ENCODE measurements at places on chromosomes 12 and 14. TPM values are rescaled to one million over a fixed set of nuclear protein-coding genes. Genes with fewer than 3 reads are reported as not detected.
A peak's percentile ranks its signal among the peaks of the same experiment; 100 is the strongest.

DNA sequence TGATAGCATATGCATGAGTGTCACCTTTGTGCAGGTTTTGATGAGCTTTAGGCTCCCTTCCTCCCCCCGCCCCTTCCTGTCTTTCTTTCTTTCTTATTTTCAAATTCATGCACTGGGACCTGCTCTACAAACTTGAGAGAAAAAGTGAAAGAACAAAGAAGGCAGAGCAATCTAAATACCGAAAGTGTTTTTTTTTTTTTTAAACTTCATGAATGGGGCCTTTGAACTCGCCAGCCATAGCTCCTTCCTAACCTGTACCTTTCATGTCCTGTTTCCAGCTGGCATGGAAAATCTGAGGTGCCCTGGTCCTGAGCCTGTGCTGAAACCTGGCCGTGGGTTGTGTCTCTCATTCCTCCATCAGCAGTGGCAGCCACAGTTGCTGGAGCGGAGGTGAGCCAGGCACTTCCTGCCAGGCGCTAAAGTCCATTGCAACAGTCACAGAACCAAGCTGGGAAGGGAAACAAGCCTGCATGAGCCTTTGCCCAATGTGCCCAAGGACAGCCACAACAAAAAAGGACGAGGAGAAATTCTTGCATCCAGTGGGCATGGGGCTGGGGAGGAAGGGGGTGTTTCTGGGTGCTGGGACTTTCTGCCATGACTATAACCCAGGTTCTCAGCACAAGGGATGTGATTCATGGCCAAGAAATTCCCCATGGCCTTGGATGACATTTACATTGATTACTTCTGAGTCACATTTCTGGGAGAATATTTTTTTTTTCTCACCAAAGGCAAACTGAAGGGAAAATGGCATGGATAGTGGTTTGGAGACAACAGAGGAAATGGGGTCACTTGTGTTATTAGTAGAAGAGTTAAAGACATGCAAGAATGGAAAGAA is 102.7 kb downstream of the TMEM30B start:
- peak; percentile 27 for DNase-seq

GRCh38 chr14:88322504-88323085 is 474 bp downstream of the KCNK10 start:
- no peak for DNase-seq

GRCh38 chr14:68569970-68570409 is 222.9 kb downstream of the ZFP36L1 start:
- DNase-seq: no peak

DNA sequence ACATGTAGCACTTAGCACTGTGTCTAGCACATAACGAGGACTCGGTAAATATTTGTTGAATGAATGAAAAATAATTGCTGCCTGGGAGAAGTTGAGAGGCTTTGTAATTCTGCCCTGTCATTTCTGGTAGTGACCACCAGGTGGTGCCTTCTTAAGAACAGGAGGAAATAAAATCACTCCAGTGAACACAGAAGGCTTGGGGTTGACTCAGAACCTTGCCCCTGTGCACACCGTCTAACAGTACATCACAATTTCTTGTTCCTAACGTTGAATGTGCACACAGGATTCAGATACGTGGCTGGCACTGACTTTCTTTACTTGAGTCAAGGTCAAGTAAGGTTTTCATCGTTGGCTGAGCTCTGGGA is 91.8 kb downstream of the RGS6 start:
- DNase-seq: peak; percentile 38

DNA sequence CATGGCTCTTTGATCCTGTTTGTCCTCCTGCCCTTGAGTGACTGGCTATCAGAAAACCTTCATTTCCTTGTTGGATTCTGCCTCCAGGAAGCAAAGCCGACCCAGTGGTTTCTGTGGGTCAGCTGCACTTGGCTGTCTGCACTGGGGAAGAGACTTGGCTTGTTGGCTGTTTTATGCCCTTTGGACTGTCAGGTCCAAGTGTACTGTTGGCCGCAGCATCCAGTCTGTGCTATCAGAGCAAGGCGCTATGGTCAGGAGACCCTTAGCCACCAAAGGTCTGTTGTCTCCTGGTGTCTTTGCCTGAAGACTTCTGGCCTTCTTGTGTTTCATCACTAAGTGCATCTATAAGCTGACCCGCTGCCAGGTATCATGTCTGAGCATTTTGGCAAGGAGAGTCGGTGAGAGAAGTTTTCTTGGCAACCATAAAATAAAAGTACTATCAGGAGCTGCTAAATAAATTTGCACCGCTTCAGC is 177.4 kb upstream of the HIF1A start:
- DNase-seq: no peak

GRCh38 chr14:25050269-25051150 is 563 bp upstream of the STXBP6 start:
- DNase-seq: no peak

DNA sequence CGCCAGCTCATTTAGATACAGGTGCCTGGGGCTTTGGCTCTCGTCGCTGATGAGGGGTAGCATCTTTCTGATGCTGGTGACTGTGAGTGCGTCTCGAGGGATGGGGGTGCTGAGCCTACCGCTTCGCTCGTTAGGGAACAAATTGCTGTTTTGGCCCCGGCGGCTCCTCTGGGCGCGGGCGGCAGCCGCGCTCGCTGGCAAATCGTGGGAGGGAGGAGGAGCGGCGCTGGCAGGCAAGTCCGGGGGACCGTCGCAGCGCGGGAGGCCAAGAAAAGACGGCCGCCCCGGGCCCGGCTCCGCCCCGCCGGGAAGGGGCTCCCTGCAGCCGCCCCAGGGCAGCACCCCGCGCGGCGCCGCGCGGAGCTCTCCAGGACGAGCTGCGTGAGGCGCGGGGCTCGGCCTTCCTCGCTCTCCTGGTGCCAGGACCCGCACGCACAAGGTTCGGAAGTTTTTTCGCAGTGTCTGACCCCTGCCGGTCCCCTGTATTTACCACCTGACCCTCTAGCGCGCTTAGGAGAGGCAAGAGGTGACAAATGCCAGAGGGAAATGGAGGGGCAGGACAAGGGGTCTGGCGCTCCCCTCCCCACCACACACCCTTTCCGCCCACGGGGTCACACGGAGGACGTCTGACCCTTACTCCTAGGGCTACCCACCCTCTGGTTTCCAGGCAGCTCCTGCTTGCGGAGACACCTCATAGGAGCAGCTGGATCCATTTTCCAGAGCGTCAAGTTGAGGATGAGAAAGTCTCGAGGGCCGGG is 899 bp upstream of the KCNH3 start:
- DNase-seq: no peak

- DNase-seq: no peak
Observed at GRCh38 chr12:111482462-111482861, 76.7 kb downstream of the SH2B3 start.

DNA sequence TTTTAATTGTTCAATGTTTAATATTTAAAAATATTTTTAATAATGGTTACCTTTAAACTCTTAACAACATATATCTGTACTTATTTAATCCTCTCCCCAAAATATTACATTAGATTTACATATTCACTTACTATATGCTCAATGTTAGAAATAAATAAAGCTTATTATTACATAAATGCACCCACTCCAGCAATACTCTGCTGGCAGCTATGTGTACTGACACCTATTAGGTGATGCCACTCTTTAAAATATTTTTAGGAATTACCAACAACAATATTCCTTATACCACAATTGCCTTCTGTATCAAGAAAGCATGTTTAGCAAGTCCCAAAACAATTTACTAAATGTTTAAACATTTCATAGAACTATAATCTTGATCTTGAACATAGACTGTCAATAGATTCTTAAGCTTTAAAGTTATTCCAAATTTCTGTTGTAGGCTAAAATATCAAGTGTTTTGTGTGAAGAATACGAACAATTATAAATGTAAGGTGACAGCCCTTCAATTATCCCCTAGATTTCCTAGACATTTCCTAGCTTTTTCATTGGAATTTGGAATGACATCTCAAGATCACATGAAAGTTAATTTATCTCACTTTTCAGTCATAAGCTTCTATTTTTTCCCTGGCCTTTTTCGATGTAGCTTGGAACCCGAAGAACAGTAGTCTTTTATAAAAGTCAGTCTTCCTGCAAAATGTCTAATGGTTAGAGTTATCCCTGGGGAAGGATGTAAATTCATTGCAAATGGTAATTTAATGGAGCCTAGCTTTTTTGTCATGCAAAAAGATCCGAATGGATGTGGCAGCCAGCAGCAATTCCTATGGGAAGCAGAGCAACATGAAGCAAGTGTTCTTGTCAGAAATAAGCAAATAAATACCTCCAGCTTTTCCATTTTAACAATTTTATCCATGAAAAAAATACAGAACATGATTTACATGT is 907.5 kb upstream of the ATXN7L3B start:
- no peak for DNase-seq

- DNase-seq: no peak
Observed at GRCh38 chr12:122202017-122202416, 1.5 kb upstream of the B3GNT4 start.

DNA sequence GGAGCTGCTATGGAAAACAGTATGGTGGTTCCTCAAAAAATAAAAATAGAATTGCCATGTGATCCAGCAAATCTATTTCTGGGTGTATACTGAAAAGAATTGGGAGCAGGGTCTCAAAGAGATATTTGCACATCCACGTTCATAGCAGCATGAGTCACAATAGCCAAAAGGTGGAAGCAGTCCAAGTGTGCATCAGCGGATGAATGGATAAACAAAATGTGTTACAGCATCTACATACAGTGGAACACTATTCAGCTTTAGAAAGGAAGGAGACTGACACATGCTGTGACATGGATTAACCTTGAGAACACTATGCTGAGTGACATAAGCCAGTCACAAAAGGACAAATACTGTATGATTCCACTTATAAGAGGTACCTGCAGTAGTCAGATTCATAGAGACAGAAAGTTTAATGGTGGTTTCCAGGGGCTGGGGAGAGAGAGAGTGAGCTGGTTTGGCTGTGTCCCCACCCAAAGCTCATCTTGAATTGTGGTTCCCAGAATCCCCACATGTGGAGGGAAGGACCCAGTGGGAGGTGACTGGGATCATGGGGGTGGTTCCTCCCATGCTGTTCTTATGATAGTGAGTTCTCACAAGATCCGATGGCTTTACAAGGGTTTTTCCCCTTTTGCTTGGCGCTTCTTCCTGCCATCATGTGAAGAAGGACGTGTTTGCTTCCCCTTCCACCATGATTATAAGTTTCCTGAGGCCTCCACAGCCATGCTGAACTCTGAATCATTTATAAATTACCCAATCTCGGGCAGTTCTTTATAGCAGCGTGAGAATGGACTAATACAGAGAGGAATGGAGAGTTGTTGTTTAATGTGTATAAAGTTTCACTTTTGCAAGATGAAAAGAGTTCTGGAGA is 17.6 kb upstream of the TBC1D30 start:
- no peak for DNase-seq

GRCh38 chr12:111788178-111788654 is 21.5 kb downstream of the ALDH2 start:
- no peak for DNase-seq

The NTF3 gene
- not detected for total RNA-seq

The CLEC1A gene
- total RNA-seq: not detected

The TXNDC16 gene
- 4.8 TPM for total RNA-seq

The FZD10 gene
- not detected for total RNA-seq

The NXPH4 gene
- total RNA-seq: 0.49 TPM

The PLD4 gene
- 0.10 TPM for total RNA-seq

The LAG3 gene
- total RNA-seq: 268 TPM

All from activated T-helper 1 cell treated with anti-CD3 and anti-CD28 coated beads, Interleukin-12 subunit alpha, Interleukin-12 subunit beta, Interleukin-2, Interleukin-4 antibody, amounts not matched to agents 30 ng/mL and 10 ng/mL and 1 ng/mL, durations not matched to agents 14 hours and 24 hours and 36 hours (primary cell).